Jurkat, Clone E6-1 (cell line): ENCODE measurements at places on chromosomes 5 and 9.
A peak's percentile ranks its signal among the peaks of the same experiment; 100 is the strongest.

DNA sequence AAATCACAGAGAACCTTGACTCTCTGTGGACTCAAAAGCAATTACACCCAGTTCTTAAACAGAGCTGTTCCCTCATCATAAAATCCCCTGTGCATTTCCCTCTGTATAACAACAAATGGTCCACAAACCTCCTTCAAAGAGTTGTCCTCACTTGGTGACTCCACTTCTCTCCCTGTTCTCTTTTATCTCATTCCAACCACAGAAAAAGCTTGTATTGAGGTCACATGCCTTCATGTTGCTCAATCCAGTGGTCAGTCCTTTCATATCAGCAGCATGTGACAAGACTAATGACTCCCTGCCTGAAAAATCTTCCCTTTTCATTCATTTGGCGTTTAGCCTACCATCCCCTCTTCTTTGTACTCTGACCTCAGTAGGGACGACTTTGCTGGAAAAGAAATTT, 158.0 kb downstream of the DEPDC1B start:
- DNase-seq: no peak

GRCh38 chr9:37337301-37337890, 85.1 kb upstream of the GRHPR start:
- no peak for DNase-seq

- DNase-seq: no peak
Measured at GRCh38 chr9:123505496-123505895, 149.5 kb downstream of the CRB2 start.

DNA sequence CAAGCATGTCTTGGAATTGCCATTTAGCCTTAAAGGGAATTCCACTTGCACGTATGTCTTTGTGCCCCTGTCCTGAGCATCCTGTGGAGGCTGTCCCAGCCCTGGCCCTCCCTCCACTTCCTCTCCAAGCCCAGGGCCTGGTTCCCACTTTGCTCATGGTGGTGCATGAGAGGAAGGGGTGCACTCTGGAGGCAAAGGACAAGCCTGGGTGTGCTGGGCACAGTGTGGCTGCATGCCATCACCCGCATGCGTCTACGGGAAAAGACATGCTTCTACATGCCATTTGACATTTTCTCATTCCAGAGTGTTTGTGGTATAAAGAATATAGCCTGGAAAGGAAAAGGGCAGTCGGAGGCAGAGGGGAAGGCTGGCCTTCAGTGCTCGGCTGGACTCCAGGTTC, 7.2 kb upstream of the IRX2 start:
- no peak for DNase-seq

- no peak for DNase-seq
Measured at GRCh38 chr5:169201597-169201996, 99.3 kb downstream of the SLIT3 start.

- no peak for DNase-seq
Measured at GRCh38 chr9:14415947-14416346, 102.0 kb upstream of the NFIB start.

GRCh38 chr5:132104556-132104955, 31.0 kb downstream of the CSF2 start:
- no peak for DNase-seq

- DNase-seq: no peak
Measured at GRCh38 chr9:85603936-85604335, 137.8 kb downstream of the AGTPBP1 start.

DNA sequence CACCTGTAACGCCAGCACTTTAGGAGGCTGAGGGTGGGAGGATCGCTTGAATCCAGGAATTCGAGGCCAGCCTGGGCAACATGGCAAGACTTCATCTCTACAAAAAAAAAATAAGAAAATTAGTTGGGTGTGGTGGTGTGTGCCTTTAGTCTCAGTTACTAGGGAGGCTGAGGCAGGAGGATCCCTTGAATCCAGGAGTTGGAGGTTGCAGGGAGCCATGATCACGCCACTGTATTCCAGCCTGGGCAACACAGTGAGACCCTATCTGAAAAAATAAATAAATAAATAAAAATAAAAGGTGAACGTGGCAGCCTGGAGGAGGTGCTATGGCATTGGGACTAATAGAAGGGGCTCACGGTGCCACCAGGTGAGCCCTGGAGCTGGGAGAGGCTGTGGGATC, 7.1 kb downstream of the FGFR4 start:
- DNase-seq: no peak

DNA sequence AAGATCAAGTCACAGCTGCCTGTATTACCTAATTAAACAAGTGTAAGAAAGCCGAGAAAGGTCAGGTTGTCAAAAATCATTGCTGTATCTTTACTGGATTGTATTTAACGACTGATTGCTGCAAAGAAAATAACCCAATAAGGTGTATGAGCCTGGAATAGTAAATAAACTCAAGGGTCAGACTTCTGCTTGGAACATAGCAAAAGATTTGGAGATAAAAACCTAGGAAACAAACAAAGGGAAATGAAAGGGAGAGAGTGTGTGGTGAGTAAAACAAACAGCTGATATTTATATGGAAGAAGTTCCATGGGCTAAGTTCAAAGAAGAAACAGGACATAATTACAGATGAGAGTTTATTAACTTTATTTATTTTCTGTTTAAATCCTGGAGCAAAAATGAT, 354.0 kb downstream of the TLR4 start:
- no peak for DNase-seq

DNA sequence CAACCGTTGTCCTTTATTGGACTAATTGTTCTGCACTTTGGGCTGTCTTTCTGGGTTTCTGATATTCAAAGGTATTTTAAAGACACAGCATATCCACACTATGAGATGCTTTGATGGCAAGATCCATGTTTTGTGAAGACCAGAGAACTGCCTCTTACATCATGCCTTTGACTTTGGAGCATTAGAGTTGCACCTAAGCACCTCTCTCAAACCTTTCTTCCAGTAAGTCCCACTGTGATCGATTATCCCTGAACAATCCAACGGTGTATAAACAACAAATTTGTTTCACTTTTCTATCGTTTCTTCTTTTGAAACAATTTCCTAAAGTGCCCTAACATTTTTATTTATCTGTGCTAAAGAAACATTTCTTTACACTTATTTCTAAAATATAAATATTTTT, 144.4 kb downstream of the KCTD16 start:
- no peak for DNase-seq

- no peak for DNase-seq
Measured at GRCh38 chr5:76657683-76658311, 34.6 kb upstream of the F2RL2 start.

GRCh38 chr5:10264604-10265003, 14.5 kb downstream of the CCT5 start:
- no peak for DNase-seq

GRCh38 chr5:27217155-27217956, 179.0 kb upstream of the CDH9 start:
- DNase-seq: no peak

DNA sequence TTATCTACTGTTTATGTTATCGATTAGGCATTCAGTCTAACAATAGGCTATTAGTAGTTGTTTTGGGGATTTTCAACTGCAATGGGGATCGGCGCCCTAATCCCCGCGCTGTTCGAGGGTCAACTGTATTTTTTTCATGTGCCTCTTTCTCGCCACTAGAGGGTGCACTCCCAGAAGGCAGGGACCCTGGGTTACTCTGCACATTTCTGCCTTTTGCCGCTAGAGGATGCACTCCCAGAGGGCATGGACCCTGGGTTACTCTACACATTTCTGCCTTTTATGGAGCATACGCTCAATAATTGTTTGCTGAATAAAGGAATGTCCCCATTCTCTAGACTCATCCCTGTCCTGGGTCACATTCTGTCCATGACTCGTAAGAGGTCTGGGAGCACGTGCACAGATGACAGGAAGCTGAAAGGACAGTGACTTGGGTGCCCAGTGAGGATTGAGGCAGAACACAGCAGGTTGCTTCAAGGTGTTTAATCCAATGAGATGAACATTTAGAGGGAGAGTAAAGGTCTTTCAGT, 27.9 kb upstream of the RECK start:
- DNase-seq: peak; percentile 75

GRCh38 chr5:95081982-95082381, 202.9 kb downstream of the MCTP1 start:
- no peak for DNase-seq

- DNase-seq: no peak
Measured at GRCh38 chr9:134602547-134603362, 38.8 kb upstream of the COL5A1 start.

DNA sequence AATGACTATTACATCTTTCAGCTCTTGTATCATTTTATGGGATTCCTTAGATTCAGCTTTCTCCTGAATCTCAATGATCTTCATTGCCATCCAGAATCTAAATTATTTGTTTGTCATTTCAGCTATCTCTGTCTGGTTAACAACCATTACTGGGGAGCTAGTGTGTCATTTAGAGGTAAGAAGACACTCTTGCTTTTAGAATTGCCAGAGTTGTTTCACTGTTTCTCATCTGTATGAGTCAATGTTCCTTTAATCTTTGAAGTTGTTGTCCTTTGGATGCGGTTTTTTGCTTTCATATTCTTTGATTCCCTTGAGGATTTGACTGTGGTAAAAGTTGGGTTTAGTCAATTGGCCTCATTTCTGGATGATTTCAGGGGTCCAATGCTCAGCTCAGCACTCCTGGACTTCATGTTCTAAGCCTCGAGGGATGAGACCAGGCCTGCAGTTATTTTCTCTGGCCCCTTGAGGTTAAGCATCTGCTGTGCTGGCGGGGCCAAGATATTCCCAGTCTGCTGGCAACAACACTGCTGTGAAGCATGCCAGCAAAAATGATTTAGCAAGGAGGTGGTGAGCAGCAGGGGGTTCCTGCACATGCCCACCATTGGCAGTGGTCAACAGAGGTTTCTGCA, 102.4 kb upstream of the PCSK5 start:
- no peak for DNase-seq

DNA sequence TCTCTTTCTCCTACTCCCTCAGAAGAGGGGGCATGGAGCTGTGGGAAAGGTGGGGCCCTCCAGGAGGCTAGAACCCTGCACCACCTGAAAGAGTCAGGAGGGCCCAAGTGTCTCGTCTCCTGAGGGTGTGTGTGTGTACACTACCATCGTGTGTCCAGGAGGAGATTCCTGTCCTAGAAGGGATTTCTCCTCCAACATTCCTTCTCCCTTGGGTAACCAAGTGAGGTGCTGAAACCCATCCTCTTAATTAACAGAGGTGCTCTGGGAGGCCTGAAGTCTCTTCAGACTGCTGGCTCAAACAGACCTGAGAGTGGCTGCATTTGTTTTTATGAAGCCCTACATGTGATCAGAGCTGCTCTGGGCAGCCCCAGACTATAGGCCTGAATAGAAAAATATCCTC, 61.1 kb upstream of the FAM169A start:
- no peak for DNase-seq

GRCh38 chr5:91848453-91848852, 465.3 kb upstream of the ARRDC3 start:
- no peak for DNase-seq

DNA sequence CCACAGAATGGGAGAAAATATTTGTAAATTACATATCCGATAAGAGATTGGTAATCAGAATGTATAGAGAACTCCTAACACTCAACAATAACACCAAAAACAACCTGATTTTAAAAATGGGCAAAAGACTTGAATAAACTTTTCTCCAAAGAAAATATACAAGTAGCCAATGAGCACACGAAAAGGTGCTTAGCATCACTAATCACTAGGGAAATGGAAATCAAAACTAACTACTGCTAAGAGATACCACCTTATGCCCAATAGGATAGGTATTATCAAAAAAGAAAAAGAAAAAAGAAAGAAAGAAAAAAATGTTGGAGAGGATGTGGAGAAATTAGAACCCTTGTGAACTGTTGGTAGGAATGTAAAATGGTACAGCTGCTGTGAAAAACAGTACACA, 212.1 kb downstream of the TLR4 start:
- peak; percentile 24 for DNase-seq

DNA sequence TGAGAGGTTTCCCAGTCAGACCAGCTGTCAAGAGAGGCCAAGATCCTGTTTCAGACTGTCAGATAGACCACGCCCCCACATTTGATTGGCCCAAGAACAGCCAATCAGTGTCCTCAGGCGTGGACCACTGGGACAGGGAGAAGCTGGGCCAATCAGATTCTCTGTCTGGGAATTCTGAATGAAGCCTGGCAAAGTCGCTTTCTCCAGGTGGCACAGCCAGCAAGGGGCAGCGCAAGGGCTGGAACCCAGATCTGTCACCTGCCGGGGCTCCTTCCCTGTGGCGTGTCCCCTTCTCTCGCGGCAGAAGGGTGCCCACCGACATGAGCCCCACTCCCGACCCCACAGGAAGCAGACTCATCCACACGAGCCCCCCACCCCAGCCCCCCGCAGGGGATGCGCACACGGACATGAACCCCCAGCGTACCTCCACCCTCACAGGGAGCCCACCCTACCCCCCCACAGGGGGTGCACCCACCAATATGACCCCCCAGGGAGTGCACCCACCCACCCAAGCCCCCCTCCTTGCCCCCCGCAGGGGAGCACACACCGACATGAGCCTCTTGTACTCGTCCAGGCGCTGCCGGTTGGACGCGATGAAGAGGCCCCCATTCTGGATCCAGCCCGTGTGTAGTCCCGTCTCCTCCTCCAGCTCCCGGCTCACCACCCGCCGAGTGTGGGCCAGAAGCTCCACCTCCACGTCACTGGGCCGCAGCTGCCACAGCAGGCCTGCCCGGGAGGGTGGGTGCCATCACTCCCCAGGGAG, 6.1 kb downstream of the SARDH start:
- no peak for DNase-seq

DNA sequence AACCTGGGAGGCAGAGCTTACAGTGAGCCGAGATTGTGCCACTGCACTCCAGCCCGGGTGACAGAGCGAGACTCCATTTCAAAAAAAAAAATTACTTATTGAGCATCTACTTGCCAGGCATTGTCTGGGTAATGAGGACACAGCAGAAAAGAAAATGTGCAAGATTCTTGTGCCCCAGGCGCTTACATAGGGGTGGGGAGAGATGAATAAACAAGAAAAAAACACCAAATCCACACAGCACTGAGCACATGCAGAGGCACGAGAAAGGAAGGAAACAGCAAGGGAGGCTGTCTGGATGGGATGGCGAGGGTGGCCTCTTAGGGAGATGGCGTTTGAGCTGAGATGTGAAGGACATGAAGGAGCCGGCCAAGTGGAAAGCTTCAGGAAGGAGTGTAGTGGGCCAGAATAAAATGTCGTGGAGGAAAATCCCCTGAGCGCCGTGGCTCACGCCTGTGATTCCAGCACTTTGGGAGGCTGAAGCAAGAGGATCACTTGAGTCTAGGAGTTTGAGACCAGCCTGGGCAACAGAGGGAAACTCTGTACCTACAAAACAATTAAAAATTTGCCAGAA, 13.9 kb downstream of the DYNC2I2 start:
- no peak for DNase-seq

DNA sequence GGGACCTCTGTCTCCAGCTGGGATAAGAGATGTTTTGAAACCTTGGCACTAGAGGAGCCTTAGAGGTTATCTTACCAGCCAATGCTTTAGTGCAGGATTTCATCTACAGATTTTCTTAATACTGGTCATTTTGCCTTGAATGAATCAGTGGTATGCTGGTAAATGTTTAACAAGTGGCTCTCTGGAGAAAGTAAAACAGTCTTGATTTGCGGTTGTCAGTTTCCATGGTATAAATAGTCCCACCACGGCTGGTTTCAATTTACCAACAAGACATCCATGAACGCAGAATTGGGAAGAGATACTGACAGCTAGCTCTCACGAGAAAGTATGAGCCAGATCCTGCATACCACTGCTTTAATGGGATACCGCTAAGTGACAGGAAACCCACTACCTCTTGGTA, 56.7 kb upstream of the CXCL14 start:
- DNase-seq: no peak
